ENCODE measurements at places on chromosomes 5 and 9.

DNA sequence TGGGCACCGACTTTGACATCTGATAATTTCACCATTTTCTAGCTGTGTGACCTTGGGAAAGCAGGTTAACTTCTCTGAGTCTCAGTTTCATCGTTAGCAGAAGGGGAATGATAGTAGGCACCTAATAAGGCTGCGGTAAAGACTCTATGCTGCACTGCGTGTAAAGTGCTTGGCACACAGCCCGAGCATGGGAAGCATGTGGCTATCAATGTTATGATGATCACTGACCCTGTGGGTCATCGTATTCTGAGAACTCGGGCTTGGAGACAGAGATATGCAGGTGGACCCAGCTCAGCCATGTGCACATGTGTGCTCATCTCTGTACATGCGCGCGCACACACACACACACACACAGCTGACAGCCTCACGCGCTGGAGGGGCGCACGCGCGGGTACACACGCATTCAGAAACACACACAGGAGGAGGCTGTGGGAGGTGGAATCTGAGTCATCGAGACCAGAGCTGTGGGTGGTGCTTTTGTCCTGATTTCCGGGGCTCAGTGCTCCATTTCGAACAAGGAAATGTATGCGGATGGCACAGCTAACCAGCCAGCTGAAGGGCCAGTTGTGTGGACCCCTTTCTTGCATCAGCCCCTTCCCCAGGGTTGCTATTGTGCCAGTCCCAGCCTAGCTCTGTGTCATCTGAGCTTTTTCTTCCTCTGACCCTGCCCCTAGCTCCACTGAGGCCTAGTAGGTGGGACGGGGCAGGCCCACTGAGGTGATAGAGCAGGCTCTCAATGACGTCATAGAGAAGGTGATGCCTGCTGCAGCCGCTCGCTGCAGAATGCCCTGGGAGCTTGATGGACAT lies 11.1 kb upstream of the ARAP3 start:
- no peak for DNase-seq

GRCh38 chr9:130539420-130540223 lies 39.8 kb upstream of the FUBP3 start:
- DNase-seq, result no peak

GRCh38 chr5:83059341-83059740 lies 17.9 kb downstream of the TMEM167A start:
- no peak for DNase-seq

- no peak for DNase-seq
These were observed 60.2 kb downstream of the PARP8 start for GRCh38 chr5:50726475-50727148.

- no peak for DNase-seq
These were observed 5.3 kb upstream of the SLC25A48 start for GRCh38 chr5:135829179-135829578.

- DNase-seq, result no peak
These were observed 219.8 kb downstream of the AOPEP start for GRCh38 chr9:94946256-94946655.

DNA sequence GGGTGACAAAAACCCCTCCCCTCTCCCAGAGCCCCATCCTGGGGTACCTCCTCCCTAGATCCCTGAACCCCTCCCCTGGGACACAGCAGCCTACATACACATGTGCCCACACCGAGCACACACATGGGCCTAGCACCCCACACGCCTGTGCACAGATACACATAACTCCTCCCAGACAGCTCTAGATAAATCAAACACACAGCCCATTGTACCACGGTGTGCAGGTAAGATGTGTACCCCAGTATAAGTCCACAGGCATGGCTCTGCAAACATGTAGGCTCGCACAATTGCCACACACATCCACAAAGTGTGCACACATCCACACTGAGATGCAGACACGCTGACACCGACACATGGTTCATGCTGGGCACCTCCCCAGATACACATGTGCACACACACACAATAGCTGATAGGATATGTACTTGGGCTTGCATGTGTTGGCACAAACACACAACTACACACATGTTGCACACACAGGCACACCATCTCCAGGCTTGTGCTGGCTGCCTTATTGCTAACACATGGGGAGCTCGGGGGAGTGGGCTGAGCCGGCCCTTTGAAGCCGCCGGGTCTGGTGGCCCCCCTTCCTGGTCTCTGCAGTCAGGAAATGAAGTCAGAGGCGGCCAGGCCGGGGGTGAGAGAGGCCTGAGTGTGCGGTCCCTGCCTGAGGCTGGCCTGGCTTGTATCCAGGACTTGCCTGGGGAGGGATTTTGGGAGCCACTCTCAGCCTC lies 30.2 kb downstream of the GOLGA2 start:
- no peak for DNase-seq
